ENCODE measurements at places on chromosomes 5 and 9. TPM values are rescaled to one million over a fixed set of nuclear protein-coding genes. Genes with fewer than 3 reads are reported as not detected.

GRCh38 chr5:52150501-52150900, 637.2 kb upstream of the ITGA1 start:
- no peaks in the 10 kb centered on the region for H3K27me3 ChIP-seq
- no peaks in the 10 kb centered on the region for H3K4me1 ChIP-seq
- H3K4me3 ChIP-seq: no peak overlapping the region
- no peaks in the 10 kb centered on the region for H3K36me3 ChIP-seq

GRCh38 chr9:131469951-131470350, 32.8 kb upstream of the POMT1 start:
- H3K36me3 ChIP-seq: peaks cover 90% of the 10 kb centered on the region
- no peak overlapping the region for H3K27ac ChIP-seq
- DNase-seq: no peak
- no peaks in the 10 kb centered on the region for H3K27me3 ChIP-seq

DBH gene
- total RNA-seq: not detected

GRCh38 chr9:34034698-34035065, 14.0 kb downstream of the UBAP2 start:
- H3K4me3 ChIP-seq: no peak overlapping the region
- no peak for DNase-seq
- no peak overlapping the region for H3K27ac ChIP-seq

DNA sequence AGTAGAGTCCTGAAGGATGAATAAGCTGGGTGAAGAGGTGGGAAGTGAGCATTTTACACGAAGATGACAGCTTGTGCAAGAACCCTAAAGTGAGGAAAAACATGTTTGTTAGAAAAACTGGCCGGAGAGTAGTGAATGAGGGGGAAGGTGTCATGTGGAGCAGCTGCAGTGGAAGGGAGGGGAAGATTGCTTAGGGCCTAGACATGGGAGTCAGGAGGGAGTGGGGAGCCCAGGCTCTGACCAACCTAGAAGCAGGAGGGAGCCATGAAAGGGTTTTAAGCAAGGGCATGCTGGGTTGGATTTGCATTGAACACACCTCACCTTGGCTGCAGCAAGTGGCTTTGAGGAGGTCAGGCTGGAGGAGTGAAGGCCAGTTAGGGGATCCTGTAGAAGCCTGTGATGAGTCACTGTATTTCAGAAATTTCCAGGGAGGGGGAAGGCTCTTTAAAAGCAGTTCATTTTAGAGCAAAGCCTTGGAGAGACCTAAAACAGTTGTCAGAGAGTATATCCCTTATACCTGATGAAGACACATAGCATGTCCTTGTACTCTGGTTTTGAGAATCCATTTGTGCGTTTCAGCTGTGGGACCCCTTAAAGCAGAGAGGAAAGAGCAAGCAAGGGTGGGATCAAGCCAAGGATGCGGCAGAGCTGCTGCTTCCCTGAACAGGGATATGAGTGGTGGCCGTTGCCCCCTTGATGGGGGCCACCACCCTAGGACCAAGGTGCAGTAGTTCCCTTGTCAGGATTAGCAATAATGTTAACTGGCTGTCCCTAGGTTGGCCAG, 45.4 kb downstream of the ANGPTL2 start:
- H3K4me1 ChIP-seq: no peaks in the 10 kb centered on the region
- no peak overlapping the region for H3K27ac ChIP-seq
- peaks cover 33% of the 10 kb centered on the region for H3K36me3 ChIP-seq
- H3K27me3 ChIP-seq: no peaks in the 10 kb centered on the region
- H3K4me3 ChIP-seq: no peak overlapping the region

- H3K27ac ChIP-seq: no peak overlapping the region
- no peak overlapping the region for H3K4me3 ChIP-seq
- DNase-seq: no peak
These were observed 28.2 kb upstream of the NR4A3 start for GRCh38 chr9:99793528-99793927.

DNA sequence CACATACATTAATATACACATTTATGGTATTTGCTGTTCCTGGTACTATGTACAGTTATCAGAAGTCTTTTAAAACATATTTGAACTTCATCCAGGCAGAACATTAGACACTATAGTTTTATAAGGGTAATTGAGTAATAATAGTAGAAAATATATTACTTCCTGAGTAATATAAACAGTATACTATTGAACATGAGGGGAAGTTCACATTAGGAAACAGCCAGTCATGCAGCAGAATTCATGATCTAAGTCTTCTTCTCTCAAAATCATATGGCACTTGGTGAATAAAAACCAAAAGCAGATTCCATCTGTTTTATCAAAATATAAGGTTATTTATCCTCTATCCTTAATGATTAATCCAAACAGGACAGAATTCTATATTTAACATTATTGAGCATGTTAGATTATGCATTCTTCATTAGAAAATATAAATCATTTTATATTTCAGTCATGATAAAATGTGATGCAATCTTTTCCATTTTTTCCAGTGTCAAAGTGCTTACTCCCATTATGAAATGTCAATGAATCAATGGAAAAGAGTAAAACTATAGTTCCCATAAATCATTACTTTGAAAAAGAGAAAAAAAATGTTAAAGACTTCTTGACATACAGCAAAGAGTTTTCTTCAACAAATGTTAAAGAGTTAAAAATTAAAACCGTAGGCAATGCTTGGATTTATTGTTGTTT, 584.3 kb upstream of the TUSC1 start:
- no peak overlapping the region for H3K4me3 ChIP-seq
- no peaks in the 10 kb centered on the region for H3K36me3 ChIP-seq
- no peak for DNase-seq
- no peak overlapping the region for H3K27ac ChIP-seq
- H3K4me1 ChIP-seq: no peaks in the 10 kb centered on the region

PHF24 gene
- total RNA-seq: 0.13 TPM

DNA sequence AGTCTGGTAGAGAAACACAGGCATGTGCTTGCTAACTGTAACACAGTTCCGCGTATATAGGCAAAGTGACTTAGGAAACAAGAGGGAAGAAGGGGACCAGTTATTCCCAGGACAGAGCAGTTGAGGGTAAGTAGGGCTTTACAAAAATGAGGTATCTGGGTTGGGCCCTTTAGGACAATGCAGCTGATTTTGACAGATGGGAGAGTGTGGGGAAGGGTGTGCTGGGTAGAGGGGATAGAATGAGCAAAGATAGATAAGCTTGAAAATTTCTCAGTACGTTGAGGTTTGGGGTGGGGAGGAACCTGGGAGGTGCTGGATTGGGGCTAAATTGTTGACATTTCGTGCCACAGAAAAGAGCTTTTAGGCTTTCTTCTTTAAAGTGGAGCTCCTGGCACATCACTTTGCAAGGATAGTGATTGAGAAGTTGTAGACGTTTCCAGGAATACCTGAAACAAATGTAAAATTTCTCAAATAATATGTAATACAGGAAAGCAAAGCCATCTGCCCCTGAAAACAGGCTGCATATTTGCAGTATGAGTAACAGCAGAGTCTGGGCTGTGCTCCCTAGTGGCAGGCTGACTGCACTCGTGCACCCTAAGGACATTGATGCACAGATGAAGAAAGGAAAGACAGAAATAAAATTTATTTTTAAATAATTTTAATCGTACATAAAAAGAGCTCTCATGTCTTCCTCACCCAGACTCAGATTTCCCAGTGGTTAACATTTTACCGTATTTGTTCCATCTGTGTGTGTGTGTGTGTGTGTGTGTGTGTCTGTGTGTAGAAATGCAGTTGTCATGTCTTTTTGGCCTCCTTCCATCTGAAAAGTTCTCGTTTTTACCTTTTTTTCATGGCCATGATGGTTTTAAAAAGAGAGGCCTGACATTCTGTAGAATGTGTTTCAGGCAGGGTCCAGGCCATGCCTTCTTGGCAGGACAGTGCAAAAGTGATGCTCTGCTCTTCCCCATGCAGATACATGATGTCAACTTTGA, 144.9 kb upstream of the DMRT1 start:
- H3K4me3 ChIP-seq: no peak overlapping the region
- no peak overlapping the region for H3K27ac ChIP-seq
- no peak for DNase-seq
- peaks cover 3% of the 10 kb centered on the region for H3K27me3 ChIP-seq
- H3K36me3 ChIP-seq: no peaks in the 10 kb centered on the region

PTAR1 gene
- 49.5 TPM for total RNA-seq

PCDHB5 gene
- not detected for total RNA-seq
